ENCODE measurements at places on chromosomes 6 and 20.

GRCh38 chr6:56842686-56843475 is 112.0 kb upstream of the BEND6 start:
- DNase-seq: no peak

GRCh38 chr20:25319241-25320034 is 71.2 kb downstream of the ABHD12 start:
- no peak for DNase-seq

DNA sequence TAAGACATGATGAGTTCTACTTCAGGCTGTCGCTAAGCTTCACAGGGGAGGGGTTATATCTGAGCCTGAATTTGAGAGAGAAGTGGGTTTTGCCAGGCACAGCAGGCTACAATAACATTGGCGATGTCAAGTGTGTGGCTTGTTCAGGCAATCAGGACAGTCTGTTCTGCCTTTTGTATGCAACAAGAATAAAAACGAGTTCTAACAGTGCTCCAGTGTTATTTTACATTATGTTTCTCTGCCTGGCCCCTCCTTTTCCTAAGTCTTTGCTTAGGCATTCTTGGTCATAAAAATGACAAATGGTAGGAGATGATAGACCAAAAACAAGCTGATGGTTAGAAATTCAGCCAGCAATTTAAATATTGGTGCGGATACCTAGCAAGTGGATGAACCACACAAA is 26.8 kb downstream of the PAQR8 start:
- no peak for DNase-seq

DNA sequence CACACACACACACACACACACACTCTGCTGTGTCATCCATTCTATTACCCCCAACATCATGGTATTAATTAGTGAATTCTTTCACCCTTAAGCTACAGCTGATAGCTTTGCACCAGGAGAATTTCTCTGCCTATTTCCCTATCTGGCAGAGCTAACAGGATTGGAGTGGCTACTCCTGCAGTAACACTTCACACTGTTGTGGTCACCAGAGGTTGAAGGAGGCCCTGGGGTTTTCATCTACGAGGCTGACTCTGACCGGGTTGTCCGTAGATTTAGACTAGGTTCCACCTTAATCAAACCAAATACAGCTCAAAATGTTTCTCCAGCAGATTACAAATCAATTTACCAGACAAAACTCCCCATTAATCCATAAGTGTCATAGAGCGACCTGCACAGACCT is 69.2 kb upstream of the RIPOR2 start:
- no peak for DNase-seq

GRCh38 chr6:70135219-70136160 is 167.4 kb downstream of the COL9A1 start:
- no peak for DNase-seq

DNA sequence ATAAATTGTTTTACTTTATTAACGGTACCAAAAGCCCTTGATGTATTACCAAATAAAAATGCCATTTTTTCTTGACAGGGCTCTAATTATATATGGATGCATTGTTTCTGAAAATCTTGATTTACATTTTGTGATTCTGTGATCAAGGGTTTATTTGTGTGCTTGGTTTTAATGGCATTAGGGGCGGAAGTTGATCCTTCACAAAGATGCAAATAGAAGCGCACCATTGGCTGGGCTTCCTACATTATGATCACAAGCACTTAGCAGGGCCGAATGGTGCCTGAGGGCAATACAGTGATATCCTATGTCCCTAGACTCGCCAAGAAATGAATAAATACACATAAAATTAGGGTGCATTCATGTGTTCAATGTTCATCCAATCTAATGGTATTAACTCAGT is 172.9 kb upstream of the UST start:
- no peak for DNase-seq

GRCh38 chr6:156449569-156449968 is 327.6 kb upstream of the ARID1B start:
- DNase-seq: no peak

DNA sequence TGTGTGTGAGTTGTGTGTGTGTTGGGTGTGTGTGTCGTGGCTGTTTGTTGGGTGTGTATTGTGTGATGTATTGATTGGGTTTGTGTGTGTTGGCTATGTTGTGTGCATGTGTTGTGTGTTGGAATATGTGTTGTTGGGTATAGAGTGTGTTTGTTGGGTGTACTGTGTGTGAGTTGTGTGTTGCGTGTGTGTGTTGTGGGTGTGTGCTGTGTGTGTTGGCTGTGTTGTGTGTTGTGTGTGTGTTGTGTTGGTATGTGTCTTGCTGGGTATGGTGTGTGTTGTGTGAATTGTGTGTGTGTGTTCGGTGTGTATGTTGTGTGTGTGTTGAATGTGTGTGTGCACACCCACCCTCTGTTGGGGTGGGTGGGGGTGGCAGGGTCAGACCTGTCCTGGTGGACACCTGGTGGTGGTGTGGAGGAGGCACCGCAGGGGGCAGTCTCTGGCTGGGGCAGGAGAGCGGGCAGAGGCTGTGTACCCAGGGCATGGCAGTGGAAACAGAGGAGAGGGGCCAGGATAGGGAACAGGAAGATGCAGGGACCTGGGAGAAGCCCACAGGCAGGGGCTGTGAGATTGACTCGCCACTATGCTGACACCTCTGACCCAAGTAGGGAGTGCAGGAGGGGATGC is 25.5 kb upstream of the PXDC1 start:
- no peak for DNase-seq

DNA sequence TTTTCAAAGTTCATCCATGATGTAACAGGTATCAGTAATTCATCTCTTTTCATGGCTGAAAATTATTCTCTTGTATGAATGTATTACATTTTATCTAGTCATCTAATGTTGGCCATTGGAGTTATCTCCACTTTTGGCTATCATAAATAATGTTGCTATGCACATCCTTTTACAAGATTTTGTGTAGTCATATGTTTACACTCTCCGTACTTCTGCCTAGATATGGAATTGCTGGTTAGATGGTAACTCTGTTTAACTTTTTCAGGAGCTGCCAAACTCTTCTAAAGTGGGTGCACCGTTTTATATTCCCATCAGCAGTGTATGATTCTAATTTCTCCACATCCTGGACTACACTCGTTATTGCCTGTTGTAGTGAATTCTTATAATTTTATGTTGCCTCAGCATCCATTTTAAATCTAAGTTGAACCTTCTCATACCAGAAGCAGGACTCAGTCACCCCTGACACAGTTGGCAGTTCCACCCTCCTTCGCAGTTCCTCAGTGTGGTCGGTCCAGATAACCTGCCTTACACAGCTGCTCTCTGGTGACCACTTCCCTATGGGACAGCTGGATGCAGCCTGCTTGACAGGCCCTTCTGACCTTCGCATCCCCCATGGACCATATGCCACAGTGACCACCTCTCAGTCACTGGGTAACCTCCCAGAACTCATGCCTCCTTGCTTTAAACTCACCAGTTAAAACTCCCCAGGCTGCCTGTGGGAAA is 33.9 kb downstream of the KIZ start:
- DNase-seq: no peak

DNA sequence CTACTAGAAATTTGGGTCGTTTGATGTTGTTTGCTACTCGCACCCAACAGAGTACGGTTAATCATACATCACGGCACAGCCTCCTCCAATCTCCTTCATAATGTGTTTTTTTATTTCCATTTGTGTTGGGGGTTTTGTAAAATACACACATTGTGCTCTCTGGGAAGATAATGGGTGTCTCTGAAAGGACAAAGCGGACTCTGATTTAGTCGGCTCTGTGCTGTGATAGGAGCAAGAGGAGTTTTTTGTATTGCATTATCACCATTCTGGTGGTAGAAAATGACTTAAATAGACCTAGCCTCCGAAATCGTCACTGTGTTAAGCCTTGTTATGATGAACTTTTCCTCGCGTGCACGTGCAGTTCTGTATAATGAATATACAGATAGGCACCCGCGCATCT is 196.3 kb downstream of the CDH4 start:
- DNase-seq: no peak

DNA sequence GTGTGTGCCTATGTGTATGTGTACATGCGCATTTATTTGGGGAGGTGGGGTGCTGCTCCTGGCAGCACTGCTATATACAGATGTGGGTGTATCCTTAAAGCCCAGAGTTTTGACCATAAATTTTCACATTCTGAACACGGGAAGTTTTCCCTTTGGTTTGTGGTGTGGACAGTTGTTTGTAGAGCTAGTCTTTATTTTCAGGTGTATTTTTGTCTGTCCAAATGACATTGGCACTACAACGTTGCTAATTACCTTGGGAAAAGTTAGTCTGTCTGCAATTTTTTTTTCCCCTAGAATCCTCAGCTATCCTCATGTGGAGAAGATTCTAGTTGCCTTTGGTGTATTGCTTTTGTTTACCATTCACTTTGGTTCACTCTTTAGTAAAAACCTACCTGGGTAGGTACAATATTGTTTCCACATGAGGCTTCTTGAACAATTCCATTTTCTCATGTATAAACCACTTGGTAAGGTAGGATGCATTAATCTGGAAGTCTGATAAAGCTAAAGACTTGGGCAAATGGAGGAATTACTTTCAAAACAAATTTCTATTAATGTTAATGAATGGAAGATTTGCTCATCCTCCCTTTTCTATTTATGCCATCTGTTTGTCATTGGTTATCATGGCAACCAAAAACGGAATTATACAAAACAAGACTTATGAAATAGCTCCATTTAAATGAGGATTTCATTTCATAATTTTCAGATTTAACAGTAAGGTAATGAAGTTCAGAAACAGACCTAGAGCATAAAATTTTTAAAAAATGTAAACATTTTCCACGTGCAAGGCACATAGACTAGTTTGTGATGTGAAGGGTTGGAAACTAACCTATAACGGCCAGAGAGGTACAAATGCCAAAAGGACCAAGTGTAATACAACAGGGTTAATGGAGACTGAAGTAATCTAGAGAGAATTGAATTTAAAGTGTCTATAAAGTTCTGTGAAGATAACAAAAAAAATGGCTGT is 3.9 kb downstream of the CCN2 start:
- DNase-seq: peak; percentile 51

GRCh38 chr20:54869765-54870164 is 394.4 kb downstream of the DOK5 start:
- DNase-seq: no peak

DNA sequence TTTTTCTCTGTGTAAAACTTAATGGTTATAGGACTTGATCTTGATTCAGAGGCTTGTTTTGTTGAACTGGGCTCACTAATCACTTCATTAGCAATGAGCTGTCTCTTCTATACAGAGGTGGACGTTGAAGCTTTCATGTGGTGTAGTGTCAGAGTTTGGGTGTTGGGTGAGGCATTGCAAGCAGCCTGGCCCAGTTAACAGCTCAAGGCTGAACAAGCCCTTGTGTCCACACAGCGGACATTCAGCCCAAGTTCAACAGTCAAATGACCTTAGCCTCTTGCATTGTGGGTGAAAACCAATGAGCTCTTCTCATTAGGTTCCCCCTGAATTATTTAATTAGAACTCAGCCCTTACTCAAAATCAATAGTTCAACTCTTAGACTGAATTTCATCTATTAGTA is 12.5 kb downstream of the COL10A1 start:
- no peak for DNase-seq

DNA sequence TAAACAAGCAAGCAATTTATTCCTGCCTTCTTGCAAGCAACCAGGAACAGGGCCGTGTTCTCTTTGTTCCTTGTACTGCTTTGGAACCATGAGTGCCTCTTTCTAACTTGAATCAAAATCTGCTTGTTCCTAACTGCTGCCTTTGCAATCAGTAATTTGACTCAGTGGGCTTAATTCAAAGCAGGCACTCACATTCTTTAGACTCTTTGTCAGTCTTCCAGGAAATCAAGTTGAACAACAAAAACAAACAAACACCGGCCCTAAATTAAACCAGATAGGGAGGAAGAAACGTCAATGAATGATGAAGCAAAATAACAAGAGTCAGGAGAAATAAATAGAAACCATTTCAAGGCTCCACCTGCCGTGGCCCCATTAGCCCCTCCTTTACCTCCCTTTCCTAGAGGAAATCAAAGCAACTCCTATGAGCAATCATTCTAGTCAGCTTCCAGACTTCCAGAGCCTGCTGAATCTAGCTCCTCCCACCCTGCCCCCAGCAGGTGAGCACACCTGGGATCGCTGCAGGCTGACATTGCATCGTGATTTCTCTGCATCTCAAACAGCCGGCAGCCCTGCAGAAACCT is 582.2 kb upstream of the FLRT3 start:
- no peak for DNase-seq

DNA sequence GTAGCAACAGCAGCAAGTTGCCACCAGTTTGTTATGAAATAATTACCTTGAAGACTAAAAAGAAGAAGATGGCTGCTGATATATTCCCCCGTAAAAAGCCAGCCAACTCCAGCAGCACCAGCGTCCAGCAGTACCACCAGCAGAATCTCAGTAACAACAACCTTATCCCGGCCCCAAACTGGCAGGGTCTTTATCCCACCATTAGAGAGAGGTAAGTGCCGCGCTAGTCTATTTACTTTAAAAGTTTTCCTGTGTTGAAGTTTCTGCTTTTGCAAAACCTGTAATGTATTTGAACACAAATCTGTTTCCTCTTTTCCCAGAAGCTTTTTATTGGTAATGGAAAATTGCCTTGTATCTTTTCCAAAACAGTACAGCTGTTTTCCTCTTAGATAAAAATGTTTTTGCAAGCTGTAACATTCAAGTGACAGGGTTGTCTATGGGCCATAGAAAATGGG is 725 bp downstream of the BTBD3 start:
- no peak for DNase-seq

- no peak for DNase-seq
Observed at GRCh38 chr6:54877713-54878317, 31.2 kb downstream of the FAM83B start.

DNA sequence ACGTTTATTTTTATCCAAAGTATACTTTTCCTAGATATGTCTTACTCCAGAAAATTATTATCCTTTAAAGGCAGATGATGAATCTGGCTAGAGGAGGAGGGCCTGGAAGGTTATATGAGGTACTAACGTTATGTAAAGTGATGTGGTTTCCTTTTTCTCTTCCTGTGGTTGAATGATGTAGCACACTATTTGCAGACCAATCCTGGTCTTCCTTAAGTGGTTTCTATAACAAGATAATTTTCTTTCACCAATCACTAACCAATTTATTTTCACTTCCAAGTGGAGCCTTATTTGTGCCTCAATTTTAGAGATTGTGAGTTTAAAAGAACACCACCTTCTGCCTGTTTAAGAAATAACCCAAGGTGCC is 154.6 kb upstream of the SOX4 start:
- DNase-seq: no peak

DNA sequence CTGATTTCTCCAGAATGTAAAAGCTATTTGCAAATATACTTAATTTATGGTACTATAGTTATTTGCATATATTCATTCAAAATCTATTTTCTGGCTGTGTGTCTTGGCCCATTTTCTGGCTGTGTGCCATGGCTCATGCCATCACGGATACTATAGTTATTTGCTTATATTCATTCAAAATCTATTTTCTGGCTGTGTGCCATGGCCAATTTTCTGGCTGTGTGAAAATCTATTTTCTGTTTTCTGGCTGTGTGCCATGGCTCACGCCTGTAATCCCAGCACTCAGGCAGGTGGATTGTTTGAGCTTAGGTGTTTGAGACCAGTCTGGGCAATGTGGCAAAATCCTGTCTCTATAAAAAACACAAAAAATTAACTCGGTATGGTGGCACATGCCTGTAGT is 28.9 kb upstream of the RIPK1 start:
- DNase-seq: no peak

GRCh38 chr6:106751501-106752252 is 122.3 kb downstream of the QRSL1 start:
- DNase-seq: no peak

GRCh38 chr6:95274686-95275235 is 302.6 kb upstream of the MANEA start:
- no peak for DNase-seq

GRCh38 chr6:79984261-79984660 is 20.2 kb upstream of the TTK start:
- no peak for DNase-seq

GRCh38 chr20:43570496-43570895 is 11.7 kb downstream of the SGK2 start:
- no peak for DNase-seq
